ENCODE measurements at places on chromosomes 3 and 15.

- peak; percentile 20 for DNase-seq
Observed at GRCh38 chr3:31448035-31448881, 84.5 kb upstream of the STT3B start.

DNA sequence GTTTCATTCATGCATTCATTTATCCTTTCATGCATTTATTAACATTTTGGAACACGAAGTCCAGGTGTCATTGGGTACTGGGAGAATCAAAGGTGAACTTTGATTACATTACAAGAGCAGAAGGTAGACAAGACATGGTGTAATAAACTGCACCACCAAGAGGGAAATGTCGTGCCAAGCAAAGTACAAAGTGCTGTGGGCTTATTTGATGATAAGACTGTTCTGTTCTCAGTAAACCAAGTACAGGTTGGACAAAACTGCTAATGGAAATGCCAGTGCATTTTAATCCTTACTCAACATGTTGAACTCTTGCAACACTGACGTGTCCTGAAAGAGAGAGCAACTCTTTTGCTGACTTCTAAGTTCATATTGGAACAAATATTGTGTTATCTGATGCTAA lies 69.4 kb downstream of the MME start:
- no peak for DNase-seq

DNA sequence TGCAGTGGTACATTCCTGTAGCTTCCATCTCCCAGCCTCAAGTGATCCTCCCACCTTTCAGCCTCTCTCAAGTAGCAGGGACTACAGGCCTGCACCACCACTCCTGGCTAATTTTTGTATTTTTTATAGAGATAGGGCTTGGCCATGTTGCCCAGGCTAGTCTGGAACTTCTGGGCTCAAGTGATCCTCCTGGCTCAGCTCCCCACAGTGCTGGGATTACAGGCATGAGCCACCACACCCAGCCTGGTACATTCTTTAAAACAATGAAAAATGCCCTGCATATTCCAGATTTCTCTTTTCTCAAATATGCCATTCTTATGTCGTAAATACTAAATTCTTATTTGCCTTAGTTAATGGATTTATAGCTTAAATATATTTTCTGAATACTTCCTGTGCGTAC lies 581.4 kb downstream of the MECOM start:
- DNase-seq: no peak

- no peak for DNase-seq
Observed at GRCh38 chr3:13497386-13497785, 17.3 kb downstream of the HDAC11 start.

DNA sequence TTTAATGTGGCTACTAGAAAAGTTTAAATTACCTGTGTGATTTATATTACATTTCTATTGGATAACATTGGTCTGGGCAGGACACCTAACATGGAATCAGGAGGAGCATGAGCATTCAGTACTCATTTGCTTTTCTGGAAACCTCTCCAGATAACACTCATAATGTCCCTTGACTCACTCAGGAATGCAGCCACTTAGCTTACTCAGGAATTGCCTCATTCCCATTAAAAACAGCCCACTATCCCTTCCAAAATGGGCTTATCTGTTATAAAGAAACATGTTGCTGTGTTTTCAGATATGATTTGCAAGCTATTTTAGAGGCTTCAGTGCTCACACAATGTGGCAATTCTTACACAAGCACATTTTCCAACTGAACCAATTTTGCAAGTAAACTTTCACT lies 17.1 kb downstream of the GBE1 start:
- DNase-seq: no peak
